Posterior cingulate gyrus (tissue), 11 donors: ENCODE measurements at places on chromosomes 3 and 15.
A peak's percentile ranks its signal among the peaks of the same experiment; 100 is the strongest.

DNA sequence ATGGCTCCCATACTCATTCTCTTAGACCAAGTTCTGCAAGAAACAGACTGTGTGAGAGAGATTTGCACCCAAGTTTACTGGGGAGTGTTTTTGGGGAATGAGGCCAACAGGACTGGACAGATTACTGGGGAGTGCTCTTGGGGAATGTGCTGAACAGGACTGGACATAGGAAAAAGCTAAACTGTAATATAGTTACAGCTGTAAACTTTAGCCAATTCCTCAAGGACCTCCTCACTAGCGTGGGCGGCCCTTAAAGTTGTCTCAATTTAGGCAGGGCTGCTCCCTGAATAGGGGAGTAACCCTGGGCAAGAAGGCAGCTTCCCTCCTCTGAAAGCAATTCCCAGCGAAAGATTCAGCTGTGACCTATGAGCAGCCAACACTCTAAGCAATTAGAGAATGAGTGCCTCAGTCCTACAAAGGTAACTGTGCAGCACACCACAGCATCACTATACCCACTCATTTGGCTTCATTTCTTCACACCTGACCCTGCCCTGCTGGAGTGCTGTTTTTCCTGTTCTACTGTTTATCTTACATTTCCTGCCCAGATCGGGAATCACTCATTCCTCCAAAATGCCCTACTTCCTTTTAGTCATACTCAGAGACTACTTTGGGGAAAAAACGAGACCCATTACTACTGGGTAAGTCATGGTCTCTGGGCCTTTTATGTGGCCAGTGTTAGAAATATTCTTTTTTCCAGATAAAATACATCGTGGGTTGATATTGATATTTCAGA is 41.3 kb upstream of the TRIM42 start:
- DNase-seq, result no peak

- peak; percentile 37 for DNase-seq
Measured at GRCh38 chr3:106913111-106913698, 464.0 kb upstream of the CCDC54 start.

DNA sequence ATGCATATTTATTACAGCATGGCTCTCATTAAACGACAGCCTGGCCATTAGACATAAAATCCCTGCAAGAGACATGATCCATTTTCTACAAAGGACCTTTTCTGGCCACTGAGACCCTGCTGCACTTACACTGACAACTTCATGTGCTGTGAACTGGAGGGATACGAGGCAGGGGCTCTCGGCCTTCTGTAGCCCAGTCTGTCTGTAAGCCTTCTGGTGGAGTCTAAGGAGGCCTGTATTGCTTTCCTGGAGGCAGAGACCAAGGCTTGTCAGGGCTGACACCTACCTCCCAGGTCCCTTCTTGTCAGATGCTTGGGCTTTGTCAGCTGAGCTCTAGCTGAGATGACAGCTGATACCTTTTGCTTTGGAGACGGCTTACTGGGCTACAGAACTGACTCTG is 776.9 kb upstream of the ARPP21 start:
- no peak for DNase-seq

- DNase-seq, result no peak
Measured at GRCh38 chr3:134054881-134055280, 25.2 kb upstream of the SLCO2A1 start.

- no peak for DNase-seq
Measured at GRCh38 chr3:24111711-24112110, 166.6 kb downstream of the NR1D2 start.

- DNase-seq, result no peak
Measured at GRCh38 chr15:48996276-48996675, 32.6 kb upstream of the SHC4 start.

- no peak for DNase-seq
Measured at GRCh38 chr3:190854062-190854461, 8.4 kb downstream of the GMNC start.

DNA sequence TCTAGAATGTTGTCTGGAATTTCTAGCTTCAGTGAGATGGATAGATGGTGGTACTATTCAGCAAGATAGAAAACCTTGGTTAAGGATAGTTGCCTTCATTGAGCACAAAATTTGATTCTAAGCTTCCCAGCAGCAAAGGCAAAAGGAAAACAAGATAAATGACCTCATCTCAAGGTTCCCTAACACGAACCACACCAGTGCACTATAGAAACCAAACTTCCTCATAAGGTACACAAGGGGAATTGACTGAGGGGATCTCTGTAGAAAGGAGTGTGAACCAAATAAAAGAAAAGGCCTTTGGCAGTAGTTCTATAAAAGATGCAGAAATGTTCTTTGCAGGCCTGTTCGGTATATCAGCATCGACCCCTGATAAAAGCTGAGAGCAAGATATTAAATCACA is 288.9 kb downstream of the SHQ1 start:
- no peak for DNase-seq

GRCh38 chr3:81268526-81268925 is 492.9 kb downstream of the GBE1 start:
- DNase-seq, result no peak

DNA sequence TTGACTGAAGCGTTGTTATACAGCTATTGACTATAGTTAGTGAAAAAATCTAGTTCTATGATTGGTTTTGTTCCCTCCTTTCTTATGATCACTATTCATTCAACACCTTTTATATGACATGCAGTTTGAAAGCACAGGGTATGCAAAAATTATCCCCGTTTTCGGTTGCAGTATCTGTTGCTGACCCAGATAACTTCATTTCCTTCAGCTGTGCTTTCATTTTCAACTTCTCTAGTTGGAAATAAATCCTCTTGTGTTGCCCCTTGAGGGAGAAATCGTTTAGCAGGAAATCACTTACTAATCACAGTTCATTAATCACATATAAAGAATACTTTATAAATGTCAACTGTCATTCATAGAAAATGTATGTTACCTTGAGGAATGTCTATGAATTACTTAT is 55.1 kb downstream of the MBNL1 start:
- no peak for DNase-seq

DNA sequence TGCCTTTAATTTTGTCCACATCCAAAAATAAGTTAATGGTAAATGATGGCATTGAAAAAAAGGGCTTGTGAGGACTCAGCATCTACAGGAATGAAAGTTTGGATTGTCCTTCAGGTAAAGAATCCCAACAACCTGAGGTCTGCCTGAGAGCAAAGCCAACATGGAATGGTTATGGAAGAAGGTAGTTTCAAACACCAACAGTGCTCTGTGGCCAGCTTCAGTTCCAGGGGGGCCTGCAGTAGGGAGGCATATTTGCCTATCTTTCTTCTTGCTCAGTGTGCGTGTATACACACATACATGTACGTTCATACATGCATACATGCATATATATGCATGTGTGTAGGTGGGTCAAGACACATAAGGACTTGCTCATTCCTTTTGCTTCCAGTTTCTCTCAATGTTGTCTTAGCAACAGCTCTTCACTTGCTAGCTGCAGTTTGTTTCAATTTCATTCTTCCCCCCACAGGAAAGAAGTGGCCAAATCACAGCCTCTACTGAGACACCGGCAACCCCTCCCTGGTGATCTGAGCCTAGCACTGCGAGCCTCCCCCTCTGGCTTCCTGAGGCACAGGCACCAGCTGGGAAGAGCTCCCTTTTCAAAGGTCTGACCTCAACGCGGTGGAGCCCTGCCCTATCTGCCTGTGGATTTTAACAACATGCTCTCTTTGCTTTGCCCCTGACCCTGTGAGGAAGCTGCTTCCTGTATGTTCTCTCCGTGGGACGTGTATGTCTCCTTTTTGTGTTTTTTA is 146.2 kb downstream of the KLF13 start:
- DNase-seq, result no peak

GRCh38 chr3:31922962-31923361 is 58.1 kb downstream of the OSBPL10 start:
- DNase-seq, result no peak

DNA sequence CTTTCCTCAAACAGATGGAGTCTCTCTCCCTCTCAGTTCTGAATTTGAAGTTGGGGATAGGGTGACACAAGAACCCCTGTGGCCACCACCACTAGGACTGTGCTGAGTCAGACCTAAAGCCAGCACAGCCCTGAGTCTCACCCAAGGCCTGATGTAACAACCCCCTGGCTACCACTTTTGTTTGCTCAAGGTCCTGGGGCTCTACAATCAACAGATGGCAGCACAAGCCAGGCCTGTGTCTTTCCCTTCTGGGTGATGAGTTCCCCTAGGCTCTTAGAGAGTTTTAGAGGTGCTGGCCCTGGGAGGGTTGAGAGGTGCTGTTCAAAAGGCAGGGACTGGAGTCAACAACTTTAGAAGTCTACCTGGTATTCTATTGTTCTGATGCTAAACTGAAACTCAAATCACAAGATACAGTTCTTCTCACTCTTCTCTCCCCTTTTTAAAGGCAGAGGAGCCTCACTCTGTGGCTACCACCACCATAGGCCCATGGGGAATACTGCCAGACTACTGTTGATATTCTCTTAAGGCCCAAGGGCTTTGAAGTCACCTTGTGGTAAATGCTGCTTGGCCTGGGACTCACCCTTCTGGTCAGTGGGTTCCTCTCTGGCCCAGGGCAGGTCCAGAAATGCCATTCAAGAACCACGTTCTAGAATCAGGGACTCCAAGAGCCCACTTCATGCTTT is 6.5 kb downstream of the OR5K4 start:
- DNase-seq, result no peak

- DNase-seq, result no peak
Measured at GRCh38 chr3:8441969-8442559, 59.6 kb upstream of the LMCD1 start.

DNA sequence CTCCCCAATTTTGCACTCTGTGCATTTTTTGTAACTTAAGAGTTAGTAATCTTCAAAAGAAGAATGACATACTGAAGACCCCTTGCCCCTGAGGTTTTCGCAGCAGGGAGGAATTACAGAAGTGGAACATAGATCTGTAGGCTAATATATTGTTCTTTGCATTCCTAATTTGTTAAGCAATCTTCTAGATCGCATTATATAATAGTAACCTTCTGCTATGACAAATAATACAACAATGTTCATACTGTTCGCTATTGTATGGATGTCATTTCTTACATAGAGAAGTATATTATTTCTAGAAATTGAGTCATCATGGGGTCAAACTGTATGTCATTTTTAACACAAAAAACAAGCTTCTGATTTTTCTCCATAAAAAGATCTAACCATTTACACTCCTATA is 95.8 kb upstream of the TGFBR2 start:
- DNase-seq, result no peak
